ENCODE measurements at places on chromosomes 13 and 19.

DNA sequence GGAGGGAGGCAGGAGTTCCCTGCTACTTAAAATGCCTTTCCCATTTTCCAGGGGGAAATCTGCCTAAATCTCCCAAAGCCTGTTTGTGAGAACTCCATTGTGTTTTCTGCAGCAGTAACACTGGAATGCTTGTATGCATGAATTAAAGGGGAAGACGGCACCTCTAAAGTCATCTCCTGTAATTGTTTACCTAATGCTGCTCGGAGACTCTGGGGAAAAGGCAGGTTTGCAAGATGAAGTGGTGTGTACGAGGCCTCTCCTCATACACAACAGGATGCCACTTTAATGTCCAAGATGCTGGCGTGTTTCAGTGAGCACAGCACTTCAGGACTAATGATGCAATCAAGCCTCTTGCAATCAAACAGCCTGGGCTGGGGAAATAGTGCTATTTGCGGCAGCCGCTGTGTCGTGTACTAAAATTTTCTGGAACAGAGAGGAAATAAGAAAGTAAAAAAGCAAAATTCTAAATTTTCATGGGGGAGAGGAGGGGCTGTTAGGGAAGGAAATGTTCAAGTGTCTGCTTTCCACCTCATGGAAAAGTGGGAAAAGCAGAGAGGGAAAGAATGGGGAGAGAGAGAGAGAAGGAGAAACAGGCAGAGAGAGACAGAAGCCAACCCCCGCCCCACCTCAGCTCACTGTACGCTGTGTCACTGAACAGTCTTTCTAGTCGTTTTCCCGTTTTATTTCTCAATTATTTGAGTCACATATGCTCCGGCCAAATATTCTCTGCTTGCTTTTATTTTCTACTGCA, 32.9 kb downstream of the TSHZ3 start:
- DNase-seq: no peak

DNA sequence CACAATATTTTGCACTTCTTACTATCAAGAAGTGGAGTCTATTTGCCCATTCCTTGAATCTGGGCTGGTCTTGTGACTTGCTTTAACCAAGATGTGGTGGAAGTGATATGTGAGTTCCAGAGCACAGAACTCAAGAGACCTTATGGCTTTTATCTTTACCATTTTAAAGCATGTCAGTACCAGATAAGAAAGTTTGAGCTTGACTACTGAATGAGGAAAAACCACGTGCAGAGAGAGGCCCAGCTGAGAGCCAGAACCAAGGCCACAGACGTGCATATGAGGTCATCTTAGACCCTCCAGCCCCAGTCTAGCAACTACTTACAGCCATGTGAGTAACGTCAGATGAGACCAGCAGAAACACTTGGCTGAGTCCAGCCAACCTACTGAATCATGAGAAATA, 6.3 kb upstream of the CDK8 start:
- no peak for DNase-seq

DNA sequence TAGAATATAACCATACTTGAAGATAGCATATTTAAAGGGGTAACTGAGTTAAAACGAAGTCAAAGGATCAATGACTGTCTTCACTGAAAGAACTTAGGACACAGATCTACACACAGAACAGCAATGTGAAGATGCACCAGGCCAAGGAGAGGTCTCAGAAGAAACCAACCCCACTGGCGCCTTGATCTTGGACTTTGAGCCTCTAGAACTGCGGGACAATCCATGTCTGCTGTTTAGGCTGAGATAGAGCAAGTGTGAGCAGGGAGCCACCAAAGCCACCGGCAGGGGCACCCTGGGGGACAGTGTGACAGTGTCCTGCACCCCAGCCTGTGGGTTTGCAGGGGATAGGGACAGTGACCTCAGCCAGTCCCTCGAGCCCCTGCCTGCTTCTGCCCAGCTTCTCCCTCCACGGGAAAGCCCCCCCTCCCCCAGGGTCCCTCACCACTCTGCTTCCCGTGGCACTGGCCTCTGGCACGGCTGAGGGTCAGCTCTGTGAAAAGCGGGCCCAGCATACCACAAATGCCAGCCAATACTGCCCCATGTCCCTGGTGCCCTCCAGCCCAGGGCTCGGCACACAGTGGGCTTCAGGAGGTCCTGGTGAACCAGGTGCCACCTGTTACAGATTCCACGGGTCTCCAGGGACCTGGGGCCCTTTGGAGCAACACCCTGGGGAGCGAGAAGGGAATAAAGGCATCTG, 40.8 kb downstream of the KLF2 start:
- DNase-seq: no peak

DNA sequence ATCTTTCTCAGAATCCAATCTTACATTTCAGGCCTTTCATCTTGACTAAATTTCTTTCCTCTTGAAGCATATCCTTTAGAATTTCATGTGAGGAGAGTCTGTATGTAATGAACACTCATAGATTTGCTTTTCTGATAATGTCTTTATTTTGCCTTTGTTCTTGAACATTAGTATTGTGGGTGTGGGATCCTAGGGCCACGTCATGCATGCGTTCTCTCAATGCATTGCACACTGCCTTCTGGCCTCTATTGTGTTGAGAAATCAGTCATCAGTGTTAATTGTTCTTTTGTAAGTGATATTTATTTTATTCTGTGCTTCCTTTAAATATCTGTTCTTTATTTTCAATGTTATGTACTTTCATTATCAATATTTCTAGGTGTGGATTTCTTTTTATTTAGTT, 364.9 kb downstream of the OXGR1 start:
- no peak for DNase-seq

GRCh38 chr13:26052337-26052736, 521 bp upstream of the SHISA2 start:
- DNase-seq: no peak

- DNase-seq: no peak
These were observed 3.1 kb downstream of the SPC24 start for GRCh38 chr19:11152318-11153062.

DNA sequence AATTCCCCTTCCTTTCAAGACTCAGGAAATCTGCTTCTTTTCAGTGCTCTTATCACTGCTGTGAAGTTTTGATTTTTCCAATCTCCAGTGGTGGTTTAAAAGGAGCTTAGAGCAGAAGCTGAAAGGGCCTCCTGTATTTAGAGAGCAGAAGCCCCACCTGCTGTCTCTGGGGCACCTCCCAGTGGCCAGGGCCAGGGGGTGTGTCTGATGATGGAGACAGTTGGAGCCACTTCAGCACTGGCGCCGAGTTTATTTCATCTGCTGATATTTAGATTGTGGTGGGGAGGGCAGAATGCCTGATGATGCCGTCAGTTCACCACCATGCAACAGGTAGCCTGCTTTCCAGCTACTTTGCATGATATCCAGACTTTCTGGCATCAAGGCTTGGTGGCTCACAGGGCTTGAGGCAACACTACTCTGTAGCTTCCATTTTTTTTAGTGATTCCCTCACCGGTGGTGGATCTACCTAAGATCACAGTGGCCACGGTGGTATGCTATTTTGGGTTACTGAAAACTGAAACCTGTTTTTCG, 371.9 kb downstream of the KCNRG start:
- DNase-seq: peak; percentile 12

DNA sequence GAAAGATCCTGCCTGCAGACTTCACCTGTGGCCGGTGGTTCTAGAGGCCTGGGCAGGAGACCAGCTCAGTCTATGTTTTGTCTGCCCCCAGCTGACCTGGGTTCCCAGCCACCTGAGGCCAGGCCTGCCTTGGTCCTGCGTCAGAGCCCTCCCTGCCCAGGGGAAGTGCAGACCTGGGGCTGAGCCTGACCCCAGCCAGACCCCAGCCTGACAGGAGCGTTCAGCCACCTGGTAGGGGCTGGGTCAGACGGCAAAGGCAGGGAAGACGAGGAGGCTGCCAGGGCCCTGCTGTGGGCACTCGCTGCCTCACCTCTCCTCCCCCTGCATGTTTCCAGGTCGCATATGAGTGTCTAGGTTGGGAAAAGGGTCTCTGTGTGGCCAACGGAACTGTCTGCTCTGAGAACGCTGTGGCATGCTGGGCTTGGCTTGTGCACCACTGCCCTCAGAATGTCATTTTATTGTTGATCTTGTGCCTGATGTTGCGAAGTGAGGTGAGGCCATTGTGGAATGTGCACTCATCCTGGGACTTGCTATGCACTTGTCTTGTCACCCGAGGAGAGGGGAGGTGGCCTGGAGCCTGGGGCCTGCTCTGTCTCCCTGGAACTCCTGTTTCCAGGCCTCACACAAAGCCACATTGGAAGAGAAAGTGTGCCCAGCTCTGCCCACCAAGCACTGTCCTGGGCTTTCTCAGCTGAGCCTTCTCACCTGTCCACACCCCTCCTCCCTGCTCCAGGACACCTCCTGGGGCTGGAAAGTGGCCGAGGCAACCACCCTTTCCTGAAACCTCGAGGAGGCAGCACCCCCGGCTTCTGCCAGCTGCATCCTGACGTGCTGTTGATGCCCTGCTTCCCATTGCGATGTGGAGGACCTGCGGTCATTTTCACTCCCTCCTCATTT, 15.2 kb upstream of the MCF2L start:
- no peak for DNase-seq

GRCh38 chr19:35462476-35462953, 14.5 kb downstream of the FFAR2 start:
- DNase-seq: peak; percentile 57

GRCh38 chr13:34867590-34867989, 74.5 kb upstream of the NBEA start:
- DNase-seq: no peak

DNA sequence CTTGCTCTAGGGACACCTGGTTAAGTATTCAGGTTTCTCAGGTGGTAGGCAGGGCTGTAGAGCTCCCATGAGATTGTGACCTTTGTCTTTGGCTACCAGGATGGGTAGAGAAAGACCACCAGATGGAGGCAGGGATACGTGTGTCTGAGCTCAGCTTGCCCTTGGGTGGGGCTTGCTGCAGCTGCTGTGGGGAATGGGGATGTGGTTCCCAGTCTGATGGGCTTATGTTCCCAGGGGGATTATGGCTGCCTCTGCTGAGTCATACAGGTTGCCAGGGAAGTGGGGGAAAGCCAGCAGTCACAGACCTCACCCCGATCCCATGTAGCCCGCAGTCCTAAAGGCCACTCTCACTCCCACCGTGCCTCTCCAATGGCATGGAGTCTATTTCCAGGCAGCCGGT, 659.9 kb upstream of the KLF12 start:
- DNase-seq: no peak

DNA sequence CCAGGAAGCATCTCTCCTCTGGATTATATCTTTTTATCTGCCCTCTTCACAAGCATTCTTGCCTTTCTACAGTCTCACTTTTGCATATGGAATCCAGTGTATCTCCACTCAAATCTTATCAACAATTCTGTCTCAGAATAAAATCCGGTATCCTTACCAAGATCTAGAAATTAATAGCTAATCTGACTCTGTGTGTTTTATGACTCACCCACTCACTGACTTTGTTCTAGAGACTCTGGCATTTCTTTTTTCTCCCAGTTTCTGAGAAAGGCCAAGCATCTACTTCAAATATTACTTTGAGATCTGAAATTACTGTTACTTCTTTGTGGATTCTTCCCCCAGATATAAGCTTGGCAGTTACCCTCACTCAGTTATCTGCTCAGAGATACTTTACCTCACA, 913.5 kb upstream of the ATXN8OS start:
- DNase-seq: no peak

- no peak for DNase-seq
These were observed 120.5 kb downstream of the DIAPH3 start for GRCh38 chr13:60043262-60043661.

- no peak for DNase-seq
These were observed 4.6 kb downstream of the FAM187B start for GRCh38 chr19:35223862-35224505.

- DNase-seq: no peak
These were observed 813 bp downstream of the ZNF562 start for GRCh38 chr19:9673912-9674662.

DNA sequence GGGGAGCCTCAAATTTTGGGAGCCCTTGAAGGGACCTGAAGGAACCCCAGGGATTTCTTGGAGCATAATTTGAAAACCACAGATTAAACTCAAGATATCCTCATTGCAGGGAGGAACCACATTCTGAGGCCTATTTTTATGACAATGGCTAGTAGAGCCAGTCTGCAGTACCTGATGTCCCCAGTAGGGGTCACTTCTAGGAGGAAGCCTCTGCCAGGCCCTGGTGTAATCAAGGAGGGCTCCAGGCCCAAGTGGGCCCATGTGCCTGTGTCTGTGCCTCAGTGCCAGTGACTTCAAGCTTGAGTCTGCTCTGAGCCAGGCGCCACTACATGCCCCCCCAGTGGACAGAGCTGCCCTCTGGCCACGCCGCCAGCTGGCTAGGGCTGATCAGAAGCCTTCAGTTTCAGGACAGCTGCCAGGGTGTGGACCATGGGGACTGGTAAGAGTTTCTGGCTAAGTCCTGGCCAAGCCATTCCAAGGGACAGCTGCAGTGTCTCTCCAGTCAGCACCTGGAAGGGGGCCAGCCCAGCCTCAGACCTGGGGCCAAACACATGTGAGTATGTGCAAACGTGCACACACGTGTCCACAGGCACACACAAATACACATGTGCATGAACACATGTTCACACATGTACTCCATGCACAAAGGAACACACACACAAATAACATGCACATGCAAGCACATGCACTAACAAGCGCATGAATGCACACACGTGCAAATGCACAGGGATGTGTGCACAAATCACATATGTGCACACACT, 20.5 kb upstream of the SLC7A10 start:
- DNase-seq: no peak

GRCh38 chr13:34064456-34065205, 246.7 kb downstream of the RFC3 start:
- no peak for DNase-seq

DNA sequence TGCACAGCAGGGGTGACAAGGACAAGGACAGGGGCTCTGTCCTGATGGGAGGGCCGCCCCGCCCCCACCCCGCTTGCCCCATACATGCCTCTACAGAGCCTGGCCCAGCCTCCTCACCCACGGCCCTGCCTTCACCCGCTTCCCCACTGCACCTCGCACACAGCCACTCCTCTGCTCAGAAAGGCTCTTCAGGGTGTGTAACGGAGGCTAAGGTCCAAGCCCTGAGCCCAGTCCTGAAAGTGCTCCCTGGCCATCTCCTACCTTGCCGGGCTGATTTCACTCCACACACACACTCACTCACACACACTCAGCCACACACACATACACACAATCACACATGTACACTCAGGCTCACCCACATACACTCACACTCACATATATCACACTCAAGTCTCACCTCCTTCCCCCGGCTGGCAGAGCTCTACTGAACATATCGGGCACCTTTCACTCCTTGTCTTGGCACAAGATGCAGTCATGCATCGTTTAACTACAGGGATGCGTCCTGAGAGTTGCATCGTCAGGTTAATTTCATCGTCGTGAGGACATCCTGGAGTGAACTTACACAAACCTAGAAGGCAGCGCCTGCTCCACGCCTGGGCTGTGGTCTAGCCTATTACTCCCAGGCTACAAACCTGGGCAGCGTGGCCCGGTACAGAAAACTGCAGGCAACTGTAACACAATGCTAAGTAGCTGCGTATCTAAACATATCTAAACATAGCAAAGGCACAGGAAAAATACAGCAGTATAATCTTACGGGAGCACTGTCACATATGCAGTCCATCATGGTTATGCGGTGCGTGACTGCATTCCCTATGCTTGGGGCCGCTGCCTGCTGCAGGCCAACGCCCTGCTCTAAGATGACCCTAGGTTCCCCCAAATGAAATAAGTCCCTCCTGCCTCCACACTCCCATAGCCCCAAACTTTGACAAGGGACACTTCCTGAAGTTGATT, 13.1 kb downstream of the EPS15L1 start:
- DNase-seq: no peak

All from T follicular helper cell (primary cell).